ENCODE measurements at places on chromosomes 6 and 20.

DNA sequence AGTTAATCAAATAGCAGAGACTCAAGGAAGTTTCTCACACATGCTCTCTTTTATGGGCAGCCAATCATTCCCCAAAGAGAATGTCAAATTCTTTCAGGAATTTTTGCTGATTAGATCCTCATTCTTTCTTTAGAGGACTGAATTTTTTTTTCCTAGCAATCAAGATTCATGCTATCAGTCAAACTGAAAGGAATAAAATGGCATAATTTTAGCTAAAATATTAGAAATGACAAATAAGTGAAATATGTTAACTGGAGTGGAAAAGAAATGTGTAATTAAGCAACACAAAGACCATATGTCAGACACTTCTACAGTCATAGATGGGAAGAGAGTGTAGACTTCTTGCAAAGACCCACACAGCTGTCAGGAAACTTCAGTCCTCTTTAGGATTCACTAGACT is 242.3 kb upstream of the RNF217 start:
- DNase-seq = no peak

DNA sequence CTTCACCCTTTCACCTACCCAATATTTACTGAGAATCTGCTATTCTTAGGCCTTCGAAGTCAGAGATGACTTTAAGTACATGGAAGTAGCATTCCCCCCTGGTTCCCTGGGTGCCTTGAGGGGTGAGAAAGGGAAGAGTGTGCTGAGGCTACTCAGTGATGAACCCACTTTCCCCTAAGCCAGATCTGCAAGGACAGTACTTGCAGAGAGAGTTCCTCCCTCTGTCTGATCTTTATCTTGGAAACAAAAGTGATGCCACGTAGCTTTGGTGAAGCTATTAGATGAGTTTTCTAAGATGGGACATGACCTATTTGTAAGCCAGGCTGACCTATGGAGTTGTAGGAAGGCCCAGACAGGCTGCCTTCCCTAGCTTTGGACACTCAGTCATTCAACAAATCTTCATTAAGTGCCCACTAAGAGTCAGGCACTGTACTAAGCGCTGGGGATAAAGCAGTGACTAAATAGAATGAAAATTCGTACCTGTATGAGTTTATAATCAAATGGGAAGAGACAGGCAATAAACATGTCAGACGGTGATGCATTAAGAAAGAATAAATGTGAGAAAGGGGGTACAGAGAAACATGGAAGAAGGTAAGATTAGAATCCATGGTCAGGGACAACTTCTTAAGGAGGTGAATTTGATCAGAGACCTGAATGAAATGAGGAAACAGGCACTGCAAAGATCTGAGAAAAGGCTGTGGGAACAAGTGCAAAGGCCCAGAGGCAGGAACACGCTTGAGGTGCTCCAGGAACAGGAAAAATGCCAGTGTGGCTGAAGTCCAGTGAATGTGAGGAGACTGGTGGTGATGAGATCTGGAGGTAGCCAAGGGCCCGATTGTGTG is 42.2 kb downstream of the BCL2L1 start:
- DNase-seq = no peak

DNA sequence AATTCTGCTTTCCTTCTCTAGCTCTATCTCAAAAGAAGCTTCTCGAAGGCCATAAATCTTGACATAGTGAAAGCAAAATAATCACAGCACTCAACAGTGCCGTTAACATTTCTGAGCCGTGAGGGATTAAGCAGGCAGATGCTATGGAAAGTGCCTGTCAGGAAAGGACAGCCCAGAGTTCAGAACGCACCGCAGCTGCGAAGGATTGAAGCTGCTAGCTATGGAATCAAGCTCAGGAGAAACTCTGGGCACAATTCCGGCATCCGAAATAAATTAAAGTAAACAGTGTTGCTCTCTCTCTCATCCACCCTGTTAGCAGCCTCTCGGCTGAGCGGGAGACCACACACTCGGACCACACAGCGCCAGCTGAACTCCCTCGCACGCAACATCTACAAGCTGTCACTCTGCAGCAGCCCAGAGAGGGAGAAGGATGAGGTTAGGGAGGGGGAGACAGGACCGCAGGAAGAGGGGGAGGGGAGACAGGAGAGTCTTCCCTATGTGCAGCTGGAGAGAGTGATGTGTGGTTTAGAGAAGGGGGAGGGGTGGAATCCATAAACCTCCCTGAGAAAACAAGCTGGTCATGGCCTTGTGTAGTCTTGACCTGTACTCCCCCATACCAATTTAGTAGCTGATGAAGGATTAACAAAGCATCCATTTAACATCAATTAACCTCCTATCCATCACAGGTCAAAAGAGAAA is 9.0 kb downstream of the EXOC2 start:
- peak; percentile 67 for DNase-seq

DNA sequence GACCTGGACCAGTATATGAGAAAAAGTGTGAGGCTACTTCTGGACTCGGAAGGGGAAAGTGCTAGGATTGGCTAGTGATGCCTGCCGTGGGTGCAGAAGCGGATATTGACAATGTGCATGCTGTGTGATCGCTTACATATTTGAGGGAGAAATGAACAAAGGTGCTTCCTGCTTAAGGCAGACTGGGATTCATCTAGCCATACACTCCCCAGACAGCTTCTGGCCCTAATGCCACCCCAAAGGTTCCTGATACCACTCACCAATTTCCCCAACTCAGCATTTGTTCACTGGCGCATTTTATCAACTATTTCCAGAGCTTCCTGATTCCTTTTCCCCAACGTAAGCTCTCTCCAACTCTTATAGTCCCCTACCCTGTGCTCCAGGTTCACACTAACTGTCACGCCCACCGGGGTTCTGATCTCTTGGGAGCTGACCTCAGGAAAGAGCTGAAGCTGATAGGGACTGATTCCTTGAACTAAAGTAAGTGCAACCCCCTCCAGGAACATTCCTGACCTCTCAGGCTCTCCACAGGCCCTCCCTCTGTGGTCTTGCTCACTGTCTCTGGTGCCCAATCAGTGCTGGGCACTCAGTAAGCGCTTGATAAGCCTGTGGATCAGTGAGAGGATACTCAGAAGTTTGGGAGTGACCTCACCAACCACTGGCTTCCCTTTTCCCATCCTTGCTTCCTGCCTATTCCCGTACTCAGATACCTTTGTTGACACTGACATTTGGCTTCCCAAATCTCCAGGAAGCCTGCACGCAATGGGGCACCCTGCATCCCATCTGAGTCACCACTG is 73.3 kb downstream of the MRPL14 start:
- peak; percentile 80 for DNase-seq

DNA sequence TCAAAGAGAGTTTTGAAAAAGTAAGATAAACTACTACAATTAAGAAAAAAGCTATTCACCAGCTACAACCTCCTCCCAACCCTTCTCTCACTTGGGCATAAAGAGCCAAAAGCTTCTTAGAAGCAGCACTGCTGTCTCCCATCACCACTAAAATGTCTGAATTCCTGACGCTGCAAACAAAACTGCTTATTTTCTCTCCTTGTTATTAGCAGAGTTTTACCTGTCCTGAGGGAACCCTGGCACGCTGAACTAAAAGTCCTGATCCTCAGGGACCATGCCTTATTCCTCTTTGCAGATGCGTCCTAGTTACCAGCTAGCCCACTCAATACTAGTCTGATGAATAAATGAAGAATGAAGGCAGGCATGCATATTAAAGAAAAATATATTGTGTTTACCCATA is 1.1 kb downstream of the HACE1 start:
- DNase-seq = no peak

GRCh38 chr20:35618263-35619131 is 2.9 kb downstream of the SPAG4 start:
- no peak for DNase-seq

DNA sequence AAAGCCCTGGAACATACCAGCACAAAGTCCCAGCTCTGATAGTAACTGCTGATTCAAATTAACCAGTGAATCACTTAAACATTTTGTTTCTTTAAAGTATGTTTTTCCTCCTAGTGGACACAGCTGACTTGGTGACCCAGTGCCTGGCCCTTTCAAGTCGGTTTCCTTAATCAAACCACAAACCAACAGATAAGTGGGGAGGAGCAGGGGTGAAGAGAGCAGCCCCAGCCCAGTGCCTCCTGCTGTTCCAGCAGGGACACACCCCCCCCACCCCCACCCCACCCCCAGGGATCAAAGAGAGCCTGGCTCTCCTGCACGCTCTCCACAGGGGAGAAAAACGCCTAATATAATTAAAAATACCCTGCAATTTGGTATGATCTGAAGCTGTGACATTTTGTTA is 55.4 kb upstream of the TBXT start:
- DNase-seq = no peak

GRCh38 chr6:42777126-42777822 is 4.6 kb upstream of the BICRAL start:
- peak; percentile 36 for DNase-seq

GRCh38 chr6:67606906-67607828 is 1027.9 kb upstream of the ADGRB3 start:
- peak; percentile 35 for DNase-seq

DNA sequence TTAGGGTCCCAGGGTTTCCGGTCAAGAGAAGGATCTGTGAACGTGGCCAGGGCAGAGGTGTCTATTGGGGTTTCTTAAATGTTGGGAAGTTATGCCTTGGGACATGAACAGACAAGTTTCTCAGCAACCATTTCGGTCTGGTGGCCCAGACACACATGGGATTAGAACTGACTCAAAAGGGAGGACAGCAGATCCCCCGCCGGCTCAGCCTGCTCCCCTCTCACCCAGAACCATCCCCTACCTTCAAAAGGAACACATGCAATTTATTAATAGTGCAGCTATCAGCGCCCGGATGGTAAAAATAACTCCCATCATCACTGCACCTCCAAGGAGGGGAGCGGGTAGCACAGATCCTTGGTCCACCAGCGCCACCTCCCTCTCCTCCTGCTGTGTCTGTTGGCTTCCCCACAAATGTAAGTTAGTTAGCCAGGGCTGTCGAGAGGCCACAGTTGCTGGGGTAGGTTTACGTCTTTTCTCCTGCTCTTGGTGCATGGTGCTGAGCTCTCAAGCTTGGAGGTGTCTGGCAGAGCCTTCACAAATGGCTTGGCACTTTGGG is 77.1 kb downstream of the TRAM2 start:
- DNase-seq = no peak

- no peak for DNase-seq
Measured at GRCh38 chr6:50851049-50851845, 32.6 kb downstream of the TFAP2B start.

- no peak for DNase-seq
Measured at GRCh38 chr6:33628401-33628964, 7.4 kb downstream of the ITPR3 start.

DNA sequence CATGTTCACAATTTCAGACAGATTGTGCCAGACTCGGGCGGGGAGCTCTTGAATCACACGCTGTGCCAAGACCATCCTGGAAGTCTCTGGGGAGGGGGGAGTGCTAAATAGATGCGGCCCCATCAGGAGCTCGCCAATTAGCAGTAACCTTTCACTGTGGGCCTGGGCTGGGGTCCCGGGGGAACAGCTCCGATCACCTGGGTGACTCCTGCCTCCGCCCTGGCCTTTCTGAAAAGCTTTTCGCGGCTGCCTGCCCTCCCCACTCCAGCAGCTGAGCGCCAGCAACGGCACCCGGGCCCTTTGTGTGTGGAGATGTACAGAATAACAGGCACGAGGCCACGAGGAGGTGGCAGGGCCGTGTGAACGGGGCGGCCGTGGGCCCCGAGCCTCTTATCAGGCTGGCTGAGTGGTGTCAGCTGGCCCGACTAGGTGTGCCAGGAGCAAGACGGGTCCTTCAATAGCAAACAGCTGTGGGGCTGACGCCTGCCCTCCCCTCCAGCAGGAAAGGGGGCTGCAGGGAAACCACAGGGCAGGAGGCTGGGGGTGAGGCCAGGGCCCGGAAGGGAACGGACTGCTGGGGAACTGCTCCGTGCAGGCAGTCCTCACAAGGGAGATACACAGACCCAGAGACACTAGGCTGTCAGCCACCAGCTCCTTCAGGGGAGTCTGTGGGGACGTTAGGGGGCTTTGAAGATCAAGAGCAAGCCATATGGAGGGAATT is 56.8 kb downstream of the NOL4L start:
- no peak for DNase-seq

DNA sequence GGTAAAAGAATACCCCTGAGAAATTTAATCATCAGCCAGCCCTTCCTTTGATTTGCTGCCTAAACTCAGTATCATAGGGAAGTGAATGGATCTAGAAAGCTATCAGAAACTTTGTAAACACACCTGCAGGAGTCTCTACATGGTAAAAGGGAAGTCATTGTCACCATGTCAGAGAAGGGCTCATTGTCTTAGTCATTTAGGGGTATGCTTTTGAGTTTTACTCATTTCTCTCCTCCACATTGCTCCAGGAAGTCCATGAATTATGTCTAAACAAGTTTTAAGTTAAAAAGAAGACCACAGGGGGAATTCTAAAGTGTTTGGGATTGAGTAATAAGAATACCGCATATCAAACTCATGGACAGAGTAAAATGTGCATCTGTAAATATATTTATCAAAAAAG is 2.5 kb downstream of the SLC17A1 start:
- no peak for DNase-seq

DNA sequence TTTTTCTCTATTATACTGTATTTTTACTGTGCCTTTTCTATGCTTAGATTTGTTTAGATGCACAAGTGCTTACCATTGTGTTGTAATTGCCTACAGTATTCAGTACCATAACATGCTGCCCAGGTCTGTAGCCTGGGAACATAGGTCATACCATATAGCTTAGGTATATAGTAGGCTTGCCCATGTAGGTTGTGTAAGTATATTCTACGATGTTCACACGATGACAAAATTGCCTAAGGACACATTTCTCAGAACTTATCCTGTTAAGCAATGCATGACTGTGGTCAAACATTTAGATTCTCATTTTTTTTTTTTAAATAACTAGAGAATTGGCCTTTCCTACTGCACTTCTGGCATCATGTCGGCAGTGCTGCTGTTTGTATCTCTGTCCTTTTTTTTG is 253.7 kb upstream of the SUPT3H start:
- peak; percentile 93 for DNase-seq

DNA sequence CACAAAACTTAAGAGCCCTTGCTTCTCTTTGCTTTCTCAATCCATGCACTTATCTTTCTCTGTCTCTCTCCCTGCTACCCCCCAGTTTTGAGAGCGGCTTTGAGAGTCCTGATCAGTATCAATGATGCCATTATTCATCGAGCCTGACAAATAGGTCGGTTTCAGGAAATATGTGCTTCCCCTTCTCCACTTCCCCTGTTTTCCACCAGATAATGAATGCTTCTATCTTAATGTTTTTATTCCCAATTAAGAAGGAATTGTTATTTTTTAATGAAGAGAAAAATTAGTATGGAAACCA is 117.7 kb downstream of the KIF13A start:
- no peak for DNase-seq

DNA sequence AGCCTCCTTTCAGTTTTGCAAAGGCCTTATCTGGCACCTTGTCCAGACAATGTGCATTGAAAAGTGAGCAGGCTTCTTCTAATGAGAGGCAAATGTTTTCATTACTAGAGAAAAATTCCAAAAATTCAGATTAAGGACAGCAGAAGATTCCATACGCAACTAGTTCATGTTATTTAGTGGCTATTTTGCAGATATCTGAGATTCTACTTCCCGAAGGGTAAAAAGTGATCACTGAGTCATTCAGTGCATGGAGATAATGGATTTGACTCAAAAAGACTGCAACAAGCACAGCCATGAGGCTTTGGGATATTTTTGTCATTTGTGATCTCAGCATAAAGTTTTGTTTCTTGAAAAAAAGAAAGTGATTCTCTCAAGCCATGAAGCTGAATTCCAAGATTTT is 29.9 kb downstream of the METTL24 start:
- peak; percentile 60 for DNase-seq

GRCh38 chr6:3209114-3210023 is 18.1 kb downstream of the TUBB2B start:
- peak; percentile 97 for DNase-seq

- DNase-seq = no peak
Measured at GRCh38 chr6:55184782-55185530, 10.6 kb downstream of the HCRTR2 start.

GRCh38 chr6:36514554-36515456 is 32.5 kb downstream of the STK38 start:
- no peak for DNase-seq

Measured in fibroblast of gingiva (primary cell).